Mesenteric fat pad (tissue), 1 donor: ENCODE measurements at places on chromosomes 2 and 18.

GRCh38 chr2:152506843-152507242, 171.9 kb downstream of the FMNL2 start:
- DNase-seq = no peak

- no peak for DNase-seq
Observed at GRCh38 chr2:27085062-27085672, 1.4 kb upstream of the KHK start.

GRCh38 chr2:216635171-216635570, 2.0 kb downstream of the IGFBP2 start:
- no peak for DNase-seq

DNA sequence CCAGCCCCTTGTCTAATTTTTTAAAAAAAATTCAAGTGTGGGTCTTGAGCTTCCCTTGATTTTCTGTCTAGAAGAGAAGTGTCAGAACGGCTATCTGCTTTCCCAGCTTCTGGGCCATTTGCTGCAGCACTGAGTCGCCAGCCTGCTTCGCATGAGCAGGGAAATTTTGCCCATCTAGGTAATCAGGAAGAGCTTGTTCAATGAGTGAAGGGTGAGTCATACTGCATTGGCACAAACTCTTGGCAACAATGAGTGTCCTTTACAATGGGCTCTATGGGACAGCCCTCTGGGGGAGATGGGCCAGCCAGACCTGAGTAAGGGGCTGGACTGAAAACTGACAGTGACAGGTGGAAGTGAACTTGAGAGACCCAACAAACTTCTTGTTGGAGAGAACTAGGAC, 2.4 kb upstream of the RNF144A start:
- DNase-seq = no peak

DNA sequence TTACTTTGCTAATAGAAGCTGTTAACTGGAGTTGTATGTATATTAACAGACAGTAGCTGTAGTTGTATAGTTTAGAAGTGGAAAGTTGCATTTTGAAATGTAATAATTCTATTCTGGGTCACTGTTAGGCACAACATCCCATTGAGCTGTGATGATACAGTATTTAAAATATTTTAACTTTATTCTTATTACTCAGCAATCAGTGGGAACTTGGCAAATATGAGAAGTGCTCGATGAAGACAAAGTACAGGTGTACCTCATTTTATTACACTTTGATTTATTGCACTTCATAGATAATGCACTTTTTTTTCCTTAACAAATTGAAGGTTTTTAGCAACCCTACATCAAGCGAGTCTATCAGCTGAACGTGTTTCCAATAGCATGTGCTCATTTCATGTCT, 8.6 kb downstream of the DNAJC10 start:
- DNase-seq = no peak

- DNase-seq = no peak
Observed at GRCh38 chr2:234164493-234165413, 114.3 kb downstream of the SPP2 start.

DNA sequence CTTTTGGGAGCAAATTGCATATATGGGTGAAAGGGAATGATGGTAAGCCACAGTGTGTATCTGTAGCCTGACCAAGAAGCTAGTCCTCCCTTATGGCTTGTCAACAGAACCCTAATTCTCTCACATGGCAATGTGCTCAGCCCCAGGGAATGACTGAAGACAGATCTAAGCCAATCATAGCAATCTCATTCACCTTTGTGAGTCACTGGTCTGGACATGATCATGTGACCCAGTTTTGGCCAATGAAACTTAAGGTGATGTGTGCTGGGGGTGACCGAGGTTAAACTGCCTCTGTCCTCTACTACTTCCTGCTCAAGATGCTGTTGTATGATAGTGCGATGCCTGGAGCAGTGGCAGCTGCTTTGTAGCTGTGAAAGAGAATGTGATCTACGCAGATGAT, 491.2 kb upstream of the HS6ST1 start:
- no peak for DNase-seq

- DNase-seq = no peak
Observed at GRCh38 chr2:200456567-200456966, 53.3 kb downstream of the KCTD18 start.

DNA sequence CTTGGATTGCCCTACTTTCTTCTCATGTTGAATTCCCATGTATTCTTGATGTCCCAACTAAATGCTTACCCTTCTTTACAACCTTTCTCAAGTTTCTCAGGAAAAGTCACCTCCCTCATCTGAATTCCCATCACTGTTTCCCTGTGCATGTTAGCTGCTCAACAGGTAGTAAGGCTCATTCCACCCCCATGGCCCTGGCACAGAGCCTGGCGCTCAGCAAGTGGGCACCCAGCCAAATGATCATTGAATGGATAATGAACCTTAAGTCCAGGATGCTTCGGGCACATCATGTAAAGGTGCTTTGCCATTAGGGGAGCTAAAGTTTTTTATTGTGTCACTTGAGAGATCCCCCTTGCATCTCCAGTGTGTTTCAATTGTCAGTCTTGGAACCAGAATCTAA, 124.0 kb downstream of the PKP4 start:
- no peak for DNase-seq

DNA sequence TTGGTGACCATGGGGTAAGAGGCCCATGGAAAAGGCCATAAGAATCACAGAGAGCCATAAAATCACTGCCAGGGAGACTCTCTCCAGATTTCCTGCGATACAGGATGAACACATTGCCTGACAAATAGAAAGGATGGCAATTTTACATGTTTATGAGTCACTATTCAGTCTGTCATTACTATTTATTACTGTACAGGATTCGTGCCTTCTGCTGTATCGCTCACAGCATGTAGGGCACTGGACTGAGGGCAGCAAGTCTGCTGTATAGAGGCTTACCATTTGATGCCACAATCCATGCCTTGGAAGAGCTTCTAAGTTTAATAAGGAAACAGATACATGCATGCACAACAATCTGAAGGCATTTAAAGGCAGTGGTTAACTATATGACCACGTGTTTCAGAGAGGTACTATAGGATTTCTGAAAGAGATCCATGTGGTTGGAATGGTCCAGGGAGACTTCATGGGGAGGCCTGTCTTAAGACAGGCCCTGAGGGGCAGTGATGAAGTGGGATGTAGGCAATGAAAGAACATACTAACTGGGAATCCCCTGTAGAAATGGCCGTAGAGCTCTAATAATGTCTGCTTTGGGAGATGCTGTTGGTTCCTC, 702.4 kb upstream of the RAB6C start:
- no peak for DNase-seq

GRCh38 chr2:85468096-85468703, 49.7 kb downstream of the SH2D6 start:
- no peak for DNase-seq

DNA sequence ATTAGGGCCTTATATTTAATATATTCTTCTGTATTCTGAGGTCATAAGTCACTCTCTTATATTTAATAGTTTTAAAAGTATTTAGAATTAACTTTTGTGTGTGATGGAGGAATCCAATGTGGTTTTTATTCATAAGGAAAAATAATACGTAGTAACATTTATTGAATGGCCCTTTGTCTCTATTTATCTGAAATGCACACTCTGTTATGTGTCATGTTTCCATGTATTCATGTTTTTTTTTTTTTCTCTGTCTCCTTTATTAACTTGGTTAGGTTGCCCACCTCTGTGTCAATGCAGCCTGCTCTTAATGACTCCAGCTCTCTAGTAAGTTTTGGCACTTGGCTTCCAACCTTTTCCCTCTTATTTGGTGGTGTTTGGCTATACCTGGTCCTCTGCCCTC, 33.8 kb downstream of the RNF144A start:
- DNase-seq = no peak

- DNase-seq = no peak
Observed at GRCh38 chr2:65545837-65546805, 113.7 kb upstream of the SPRED2 start.

DNA sequence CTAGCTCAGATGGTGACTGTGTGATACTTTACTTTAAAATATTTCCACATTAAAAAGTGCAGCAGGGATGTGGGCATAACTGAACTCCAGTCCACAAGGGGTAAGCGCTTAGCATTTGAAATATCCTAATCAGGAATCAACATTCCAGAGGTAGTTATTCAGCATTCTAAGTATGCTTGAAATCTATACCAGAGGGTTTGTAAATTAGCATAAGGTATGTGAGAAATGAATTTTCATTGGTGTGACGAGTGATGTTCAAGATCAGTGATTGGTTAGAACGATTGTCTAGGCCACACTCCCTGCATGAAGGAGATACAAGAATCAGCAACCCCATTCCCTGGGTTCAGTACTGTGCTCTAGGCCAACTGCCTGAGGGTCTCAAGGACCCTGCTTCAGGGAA, 42.6 kb downstream of the MAPK4 start:
- no peak for DNase-seq

DNA sequence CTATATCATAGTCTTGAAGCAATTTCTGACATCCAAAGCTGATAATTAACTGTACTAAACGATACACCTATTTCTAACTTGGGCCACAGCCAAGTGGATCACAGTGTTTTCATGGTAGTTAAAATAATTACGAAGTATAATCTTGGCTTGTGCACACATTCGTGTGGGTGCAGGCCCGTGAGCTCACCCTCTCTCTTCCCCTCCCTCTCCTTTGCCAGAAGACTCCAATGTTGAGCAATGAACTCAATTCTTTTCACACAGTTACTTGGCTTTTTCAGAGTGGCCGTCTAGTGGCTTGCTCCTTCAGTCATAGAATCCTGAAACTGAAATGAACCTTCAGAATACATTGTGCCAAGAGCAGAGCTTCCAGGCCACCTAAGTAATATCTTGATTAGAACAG, 178.7 kb downstream of the NCKAP5 start:
- no peak for DNase-seq

GRCh38 chr2:219002395-219003266, 9.4 kb upstream of the CRYBA2 start:
- no peak for DNase-seq
